ENCODE measurements at places on chromosomes 7 and 10.

DNA sequence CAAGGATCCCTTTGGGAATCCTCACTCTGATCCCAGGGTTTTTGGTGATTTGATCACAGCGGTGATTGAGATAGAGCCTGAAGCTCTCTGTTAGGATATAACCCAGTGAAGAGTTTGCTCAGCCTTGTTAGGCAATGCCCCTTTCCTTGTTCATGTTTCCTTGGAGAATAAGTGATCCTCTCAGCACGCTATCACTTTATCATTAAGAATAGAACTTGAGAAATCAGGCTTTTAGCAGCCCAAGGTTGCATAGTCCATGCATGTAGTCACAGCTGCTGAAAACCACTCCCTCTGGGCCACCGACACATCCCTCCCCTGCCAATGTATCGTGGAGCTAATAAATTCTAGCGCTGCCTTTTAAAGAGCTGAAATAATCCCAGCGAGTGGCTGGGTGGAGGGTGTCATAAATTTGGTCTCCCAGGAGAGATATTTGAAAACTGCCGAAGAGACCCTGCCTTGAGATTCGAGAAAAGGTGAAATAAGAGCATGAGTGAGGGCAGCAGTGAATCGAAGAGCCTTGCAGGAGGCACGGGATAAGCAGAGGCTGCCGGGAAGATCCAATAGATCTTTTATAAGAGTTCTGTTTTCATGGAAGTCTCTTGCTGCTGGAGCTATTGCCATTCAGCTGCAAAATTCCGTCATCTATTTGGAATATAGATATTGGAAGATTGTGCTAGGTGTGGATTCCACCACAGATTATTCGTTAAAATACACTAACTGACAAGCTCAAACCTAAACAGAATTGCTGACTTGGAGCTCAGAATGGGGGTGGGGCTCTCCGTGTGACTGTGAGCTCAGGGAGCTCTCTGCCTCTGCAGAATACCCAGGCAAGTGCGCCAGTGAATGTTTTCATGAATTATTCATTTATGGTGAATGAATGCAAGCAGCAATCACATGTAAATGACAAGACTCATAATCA is 249.8 kb downstream of the TRIL start:
- no peak for DNase-seq

DNA sequence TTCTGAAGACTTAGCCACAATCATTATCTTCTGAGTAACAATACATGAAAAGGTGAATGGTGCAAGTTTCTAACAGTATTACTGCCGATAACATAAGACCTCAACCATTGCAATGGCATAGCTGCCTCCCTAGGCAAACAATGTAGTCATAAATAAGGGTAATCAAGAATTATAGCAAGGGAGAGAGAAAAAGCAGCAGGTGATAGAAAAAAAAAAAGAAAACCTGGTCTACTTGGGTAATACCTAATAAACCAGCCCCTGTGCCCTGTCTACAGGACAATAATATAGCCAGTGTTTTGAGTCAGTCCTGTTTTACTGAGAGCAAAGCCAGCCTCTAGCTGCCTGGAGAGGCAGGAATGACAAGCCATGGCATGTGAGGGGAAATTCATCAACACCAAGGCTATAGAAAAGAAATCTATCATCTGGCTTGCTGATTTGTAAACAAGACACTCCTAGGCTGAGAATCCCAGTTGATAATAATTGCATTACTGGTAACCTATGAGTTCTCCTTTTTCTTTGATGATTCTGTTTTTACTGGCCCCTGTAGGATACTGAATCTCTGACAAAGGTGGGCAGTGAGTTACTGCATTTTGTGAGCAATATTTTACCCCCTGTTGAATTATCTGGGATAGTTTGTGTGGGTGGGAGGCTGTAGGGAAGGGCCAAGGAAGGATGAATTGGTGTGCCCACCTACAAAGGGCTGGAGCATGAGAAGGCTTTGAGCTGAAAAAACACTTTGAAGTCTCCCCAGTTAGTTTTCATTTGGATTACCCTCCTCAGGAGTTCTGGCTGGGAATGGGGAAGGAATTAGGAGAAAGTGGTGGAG is 1.7 kb upstream of the WEE2 start:
- no peak for DNase-seq

DNA sequence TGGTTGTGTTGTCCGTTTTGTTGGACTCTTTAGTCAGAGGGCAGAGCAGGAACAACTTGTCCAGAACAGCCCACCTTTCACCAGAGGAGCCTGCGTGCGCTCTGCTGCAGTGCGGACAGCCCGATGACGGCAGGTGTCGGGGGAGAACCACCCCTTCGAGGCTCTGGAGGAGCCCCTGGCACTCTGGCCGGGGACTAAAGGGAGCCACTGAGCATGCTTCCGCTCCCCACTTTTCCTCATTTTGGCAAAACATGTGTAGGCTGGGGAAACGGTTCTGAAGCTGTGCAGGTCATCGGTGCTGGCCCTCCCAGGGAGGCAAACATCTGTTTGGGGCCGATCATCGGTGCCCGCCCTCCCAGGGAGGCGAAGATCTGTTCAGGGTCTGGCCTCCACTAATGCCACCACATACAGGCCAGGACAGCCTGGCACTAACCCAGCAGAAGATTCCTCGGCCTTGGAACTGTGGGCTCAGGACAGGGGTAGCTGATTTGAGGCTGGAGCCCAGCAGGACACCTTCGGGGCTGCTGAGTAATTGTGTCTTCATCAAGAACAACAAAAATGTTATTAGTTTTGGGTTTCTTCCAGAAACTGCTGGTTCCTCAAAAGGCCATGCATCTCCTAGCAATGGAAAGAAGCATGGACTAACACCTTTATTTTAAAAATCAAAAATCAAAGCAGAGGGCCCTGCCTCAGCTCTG is 124.4 kb upstream of the TCERG1L start:
- DNase-seq: no peak

GRCh38 chr7:6516387-6516983 is 34.8 kb downstream of the GRID2IP start:
- DNase-seq: no peak

DNA sequence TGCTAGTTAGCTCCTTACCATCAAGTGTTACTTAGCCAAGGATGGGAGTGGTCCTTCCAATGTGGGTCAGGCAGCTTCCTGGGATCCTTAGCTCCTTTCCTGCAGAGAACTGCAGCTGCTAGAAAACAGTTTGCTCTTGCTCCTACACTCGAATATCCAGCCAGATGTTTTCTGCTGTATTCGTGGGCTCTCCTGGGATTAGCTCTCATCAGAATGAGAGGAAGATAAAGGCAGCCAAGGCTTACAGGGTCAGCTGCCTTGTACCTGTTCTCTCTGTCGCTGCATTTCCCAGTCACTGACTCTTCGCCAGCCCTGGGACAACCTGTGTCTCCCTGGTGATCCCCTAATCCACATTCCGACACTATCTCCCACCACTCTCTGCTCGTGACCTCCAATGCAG is 29.0 kb downstream of the NEUROD6 start:
- no peak for DNase-seq
